Activated CD8-positive, alpha-beta T cell treated with anti-CD3 and anti-CD28 coated beads for 36 hours (primary cell): ENCODE measurements at places on chromosomes 1 and 21.
A peak's percentile ranks its signal among the peaks of the same experiment; 100 is the strongest.

- DNase-seq = peak; percentile 24
Measured at GRCh38 chr1:234600418-234601281, 9.3 kb downstream of the IRF2BP2 start.

DNA sequence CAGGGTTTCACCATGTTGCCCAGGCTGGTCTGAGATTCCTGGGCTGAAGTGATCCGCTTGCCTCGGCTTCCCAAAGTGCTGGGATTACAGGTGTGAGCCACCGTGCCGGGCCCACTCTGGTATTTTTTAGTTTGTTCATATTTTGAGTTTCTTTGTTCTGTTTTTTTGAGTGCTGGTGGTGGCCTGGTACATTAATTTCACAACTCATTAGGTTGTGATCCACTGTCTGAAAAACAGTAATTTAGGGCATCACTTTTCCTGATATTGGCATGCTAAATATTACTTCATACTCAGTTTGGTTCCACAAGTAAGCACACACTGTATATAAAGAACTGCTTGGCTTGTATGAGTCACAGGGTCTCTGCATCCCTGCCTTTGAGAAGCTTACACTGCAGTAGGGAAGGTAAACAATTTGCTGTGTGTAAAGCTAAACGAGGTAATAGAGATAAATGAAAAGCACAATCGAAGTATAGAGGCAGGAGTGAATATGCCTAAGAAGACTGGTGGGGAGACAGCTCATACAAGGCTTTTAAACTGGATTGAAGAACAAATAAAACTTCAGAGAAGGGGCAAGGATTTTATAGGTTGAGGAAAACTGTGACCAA is 7.7 kb downstream of the SNX27 start:
- no peak for DNase-seq

DNA sequence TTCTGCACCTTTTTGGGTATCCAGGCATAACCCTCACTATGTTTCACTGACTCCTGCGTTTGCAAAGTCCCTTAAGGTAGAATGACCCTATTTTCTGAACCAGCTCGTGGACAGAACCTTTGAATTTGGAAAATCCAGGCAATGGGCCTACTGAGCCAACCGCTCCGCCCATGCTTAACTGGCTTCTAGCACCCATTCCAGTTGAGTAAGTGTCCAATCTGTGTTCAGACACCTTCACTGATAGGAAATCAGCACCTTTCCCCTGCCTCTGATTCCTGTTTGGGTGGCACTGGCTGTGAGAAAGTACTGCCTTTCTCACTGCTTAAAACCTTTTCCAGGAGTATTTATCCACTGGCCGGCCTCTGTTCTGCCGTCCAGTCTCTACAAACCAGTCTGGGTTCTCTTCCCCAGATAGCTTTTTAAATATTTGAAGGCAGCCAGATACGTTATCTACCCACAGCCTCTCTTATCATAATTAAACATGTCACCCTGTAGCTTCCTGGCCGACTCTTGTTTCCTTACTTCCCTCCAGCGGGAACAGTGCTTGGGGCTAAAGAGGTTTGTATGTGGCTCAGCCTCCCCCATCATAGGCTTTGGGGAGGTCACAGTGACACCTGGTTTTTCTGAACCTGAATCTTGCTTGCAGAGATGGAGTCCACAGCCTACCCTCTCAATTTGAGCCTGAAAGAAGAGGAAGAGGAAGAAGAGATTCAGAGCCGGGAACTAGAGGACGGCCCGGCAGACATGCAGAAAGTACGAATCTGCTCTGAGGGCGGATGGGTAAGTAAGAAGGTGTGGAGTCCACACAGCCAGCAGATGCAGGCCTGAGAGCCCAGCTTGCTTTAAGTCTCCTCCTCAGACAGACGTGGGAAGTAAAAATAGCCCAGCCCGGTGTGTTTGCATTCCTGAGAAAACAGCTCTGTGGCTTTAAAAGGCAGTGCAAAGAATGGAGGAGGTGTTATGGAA is 1.3 kb downstream of the POGK start:
- DNase-seq = no peak

DNA sequence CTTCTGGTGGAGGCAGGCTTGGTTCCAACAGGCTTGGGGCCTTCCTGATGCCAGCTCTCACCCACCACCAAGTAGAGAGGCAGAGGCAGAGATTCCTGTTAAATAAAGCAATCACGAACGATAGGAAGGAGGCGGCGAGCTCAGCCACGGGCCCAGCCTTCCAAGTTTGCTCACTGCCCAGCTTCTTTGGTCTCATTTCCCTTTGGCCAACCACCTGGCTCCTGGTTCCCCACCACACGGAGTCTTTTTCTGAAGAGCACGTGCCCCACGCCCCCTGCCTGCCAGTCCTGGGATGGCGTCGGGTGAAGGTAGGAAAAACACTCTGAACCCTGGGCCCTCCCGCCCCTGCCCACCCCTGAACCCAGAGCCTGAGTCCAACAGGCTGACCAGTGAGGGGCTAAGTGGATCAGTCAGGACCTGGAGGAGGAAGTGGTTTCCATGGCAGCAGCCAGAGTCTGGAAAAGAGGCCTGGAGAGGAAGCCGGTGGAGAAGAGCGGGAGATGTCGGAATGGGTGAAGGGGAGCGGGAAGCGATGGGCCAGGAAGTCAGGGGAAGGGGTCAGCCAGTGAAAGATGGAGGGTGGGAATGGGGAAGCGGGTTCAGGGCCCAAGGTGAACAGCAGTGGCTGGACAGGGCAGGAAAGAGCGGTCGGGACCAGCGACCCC is 158.2 kb upstream of the KLHDC7A start:
- peak; percentile 10 for DNase-seq
